ENCODE measurements at places on chromosomes 11 and 22.

DNA sequence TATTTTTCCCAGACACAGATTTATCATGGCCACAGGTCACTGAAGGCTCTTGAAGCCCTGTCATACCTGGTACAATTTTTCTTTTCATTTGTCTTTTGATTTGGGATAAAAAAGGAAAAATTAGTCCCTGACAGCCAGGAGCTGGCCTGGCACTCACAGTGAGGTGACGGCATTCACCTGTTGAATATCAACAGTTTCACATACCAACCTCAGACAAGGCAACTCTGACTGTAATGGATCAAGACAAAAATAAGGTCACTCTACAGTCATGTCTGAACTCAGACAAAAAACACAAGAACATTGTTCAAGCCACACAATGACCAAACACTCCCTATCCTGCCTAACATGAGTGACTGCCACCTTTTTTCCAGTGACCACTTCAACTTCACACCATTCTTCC, 392.9 kb downstream of the TENM4 start:
- no peak for DNase-seq

- no peak for DNase-seq
Observed at GRCh38 chr11:19320827-19321226, 80.1 kb upstream of the E2F8 start.

- DNase-seq: no peak
Observed at GRCh38 chr11:26761361-26761809, 39.5 kb upstream of the SLC5A12 start.

GRCh38 chr22:31080164-31080847, 812 bp upstream of the SMTN start:
- no peak for DNase-seq

DNA sequence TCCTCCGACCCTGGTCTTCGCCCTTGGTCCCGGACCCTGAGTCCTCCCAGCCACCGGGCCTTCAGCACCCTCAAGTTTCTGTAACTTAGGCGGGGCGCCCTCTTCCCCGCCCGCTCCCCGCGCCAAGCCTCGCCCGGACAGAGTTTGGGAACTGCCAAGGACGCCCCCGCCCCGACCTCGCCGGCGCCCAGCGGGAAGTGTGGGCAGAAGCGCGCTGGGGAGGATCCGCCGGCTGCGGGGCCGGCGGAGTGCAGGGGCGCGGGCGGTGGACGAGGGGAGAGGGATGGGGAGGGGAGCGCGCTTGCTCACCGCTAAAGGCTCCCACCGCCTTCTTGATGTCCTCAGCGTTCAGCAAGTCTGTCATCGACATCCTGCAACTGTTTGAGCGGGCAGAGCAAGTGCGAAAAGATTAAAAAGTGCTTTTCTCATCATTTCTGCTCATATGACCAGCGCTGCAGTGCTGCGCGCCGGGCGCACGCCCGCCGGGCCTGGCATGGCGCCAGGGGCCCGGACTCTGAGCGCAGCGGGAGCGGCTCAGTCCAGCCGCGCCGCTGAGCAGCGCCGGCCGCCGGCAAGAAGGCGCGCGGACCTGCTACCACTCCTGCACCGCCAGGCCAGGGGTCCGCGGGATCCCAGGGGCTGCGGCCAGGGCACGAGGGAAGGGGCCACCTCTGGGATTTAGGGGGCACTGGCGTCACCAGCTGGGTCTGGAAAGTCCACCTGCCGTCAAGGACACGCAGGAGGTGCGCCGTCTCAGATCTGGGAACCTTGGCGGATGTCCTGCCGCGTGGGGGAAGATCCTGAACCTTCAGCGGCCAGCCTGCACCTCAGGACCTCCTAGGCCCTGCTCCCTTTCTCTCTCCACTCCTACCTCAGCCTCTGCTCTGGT, at the start of gene PVALB:
PVALB (minus strand) TSS at position 400 of the 889 bp plus-strand sequence; CDS start at position 370, 30 bp downstream.
- DNase-seq: no peak

GRCh38 chr11:33539751-33540150, 160.9 kb downstream of the C11orf91 start:
- no peak for DNase-seq

DNA sequence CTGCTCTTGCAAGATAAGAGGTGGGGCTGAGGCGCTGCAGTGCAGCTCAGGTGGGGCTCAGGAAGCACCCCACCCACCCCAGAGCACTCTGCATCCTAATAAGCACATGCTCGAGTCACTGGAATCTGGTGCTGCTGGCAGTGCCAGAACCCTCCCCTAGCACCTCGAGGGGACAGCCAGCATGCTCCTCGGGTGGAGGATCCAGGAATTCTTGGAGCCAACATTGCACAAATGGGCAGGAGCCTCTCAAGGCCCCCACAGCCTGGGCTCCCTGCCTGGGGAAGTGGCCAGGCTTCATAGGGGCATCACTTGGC, 27.5 kb upstream of the CABP7 start:
- DNase-seq: no peak

- DNase-seq: peak; percentile 78
Observed at GRCh38 chr22:19821523-19822300, 33.0 kb downstream of the GNB1L start.

GRCh38 chr11:44860346-44860745, 90.3 kb downstream of the TP53I11 start:
- no peak for DNase-seq

GRCh38 chr11:131979364-131979763, 608.9 kb downstream of the NTM start:
- DNase-seq: no peak

GRCh38 chr22:39459681-39460080, 2.9 kb downstream of the MGAT3 start:
- DNase-seq: no peak

DNA sequence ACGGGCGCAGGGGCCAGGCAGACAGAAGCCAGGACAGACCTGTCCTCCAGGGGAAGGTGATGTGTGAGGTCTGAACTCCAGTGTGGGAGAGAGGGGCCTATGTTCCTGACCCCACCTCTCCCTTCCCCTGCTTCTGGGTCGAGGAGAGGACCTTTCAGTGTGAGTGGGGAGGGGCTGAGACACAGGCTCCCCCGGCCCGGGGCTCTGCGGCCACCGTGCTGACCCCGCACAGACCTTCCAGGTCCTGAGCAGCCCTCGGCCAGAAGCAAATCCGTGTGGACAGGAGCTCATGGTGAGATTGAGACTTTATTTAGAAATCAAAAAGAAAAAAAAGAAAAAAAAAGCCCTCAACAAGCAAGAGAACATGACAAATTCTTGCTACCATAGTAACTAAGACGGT, 680.5 kb downstream of the BRD1 start:
- peak; percentile 48 for DNase-seq

- DNase-seq: no peak
Observed at GRCh38 chr11:31484497-31484896, 24.9 kb downstream of the IMMP1L start.

- DNase-seq: no peak
Observed at GRCh38 chr11:66835768-66836405, 7.4 kb upstream of the RCE1 start.

DNA sequence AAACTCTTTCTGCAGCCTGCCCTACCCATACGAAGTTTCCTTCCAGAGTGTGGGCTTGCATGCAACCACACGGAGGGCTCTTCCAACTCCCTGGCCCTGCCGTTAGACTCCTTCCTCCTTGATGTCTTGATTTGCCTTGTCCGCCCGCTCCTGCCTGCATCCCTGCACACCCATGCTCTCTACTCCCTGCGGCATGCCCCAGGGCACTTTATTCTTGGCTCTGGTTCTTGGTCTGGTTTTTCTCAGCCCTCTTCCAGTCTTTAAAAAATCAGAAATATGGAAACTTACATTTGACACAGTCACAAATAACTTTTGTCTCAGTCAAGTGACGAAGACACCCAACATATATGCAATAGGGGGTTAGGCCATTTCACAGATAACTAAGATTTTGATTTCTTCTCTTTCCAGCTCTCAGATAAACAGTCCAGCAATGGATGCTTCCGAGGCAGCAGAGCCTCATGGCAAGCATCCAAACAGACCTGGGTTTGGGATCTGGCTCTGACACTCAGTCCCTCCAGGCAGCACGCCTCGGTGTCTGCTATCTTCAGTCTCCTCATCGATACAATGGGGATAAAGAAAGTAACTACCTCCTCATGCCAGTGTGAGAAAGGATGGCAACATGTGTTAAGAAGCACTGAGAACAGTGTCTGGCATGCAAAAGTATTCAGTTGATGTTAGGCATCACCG, 15.7 kb upstream of the OPCML start:
- DNase-seq: no peak

DNA sequence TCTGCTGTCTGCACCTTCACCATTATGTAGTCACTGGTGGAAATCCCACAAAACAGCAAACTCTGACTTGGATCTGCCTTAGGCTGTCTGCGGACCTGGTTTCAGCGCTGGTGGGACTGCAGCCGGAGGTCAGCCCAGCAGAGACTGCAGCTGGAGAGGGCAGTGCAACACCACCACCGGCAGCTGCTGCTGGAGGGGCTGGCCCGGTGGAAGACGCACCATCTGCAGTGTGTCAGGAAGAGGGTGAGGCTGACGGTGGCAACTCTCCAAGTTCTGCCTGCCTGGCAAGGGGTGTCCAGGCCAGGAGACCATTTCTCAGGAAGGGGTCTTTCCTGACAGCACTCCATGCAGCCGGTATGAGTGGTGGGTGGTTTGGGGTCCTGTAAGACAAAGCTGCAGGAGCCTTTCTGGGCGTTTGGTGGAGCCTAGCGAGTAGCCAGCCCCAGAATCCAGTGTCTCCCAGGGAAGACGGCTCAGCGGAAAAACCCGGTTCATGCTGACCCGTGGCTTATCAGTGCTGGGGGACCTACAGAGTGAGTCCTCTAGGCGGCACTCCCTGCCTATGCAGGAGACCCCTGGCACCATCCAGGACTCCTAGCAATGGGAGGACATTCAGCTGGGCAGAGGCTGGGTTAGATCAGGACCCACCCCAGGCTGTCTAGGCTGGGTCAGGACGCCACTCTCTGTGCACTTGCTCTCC, 50.8 kb downstream of the PISD start:
- no peak for DNase-seq

DNA sequence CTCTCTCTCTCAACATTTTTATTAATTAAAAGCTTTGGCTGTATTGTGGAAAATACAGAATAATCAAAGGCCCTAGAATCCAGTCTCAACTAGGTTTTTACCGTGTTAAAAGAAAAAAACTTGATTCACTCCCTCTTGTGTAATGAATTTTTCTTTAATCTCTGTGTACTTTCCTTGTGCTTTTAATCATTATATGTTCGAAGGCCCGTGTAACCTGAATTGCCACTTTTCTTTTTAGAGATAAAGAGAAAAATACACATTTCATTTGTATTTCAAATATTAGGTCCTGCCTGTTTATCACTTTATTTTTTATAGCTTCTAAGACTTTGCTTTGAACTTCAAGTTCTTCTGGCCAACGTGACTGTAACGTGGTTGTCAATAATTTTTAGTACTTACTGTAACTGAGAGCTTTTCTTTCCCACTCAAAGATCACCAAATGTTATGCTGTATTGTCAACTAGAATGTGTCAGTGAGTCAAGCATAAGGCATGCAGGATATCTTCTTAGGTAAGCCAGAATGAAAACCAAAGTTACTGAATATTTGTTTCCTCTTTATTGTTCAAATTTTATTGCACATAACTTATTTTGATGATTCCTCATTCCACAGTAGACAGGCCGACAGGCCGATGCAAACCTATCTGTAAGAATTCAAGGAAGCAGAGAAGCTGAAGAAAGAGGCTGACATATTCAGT, 23.3 kb upstream of the FAR1 start:
- DNase-seq: no peak

GRCh38 chr22:36457688-36458450, 23.6 kb downstream of the TXN2 start:
- no peak for DNase-seq

DNA sequence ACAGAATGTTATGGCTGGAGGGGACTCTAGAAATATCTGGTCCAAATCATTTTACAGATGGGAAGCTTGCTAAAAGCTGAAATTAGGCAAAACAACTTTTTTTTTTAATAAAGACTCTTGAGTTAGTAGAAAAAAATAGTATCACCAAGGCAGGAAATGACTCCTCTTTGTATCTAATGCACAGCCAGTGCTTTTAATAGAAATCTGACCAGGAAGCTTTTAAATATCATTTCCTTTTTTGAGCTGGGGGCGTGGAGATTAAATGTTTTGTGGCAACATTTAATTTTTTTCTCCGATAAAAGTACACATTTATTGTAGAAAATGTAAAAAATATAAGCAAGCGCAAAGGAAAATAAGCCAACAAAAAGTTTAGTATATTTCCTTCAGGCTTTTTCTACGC, 22.5 kb downstream of the TRAF6 start:
- DNase-seq: no peak

- no peak for DNase-seq
Observed at GRCh38 chr22:45756558-45756957, 84.9 kb downstream of the ATXN10 start.

DNA sequence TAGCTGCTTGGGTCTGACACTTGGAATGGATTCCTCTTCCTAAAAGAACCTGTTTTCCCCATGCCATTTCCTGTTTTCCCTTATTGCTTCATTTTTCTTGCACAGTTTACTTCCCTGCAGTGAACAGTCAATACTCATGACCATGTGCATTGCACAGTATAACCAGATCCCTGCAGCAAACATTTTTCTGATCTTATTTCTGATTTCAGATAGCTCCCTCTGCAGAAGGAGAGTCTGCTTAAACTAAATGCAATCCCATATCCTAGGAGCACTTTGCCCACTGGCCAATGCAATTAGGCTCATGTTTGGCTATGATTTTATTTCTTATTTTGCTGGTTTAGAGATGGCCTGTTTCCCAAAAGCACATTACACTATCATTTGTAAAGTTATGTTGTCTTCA, 96.7 kb upstream of the CD44 start:
- no peak for DNase-seq

GRCh38 chr11:19821993-19822392, 109.4 kb downstream of the NAV2 start:
- no peak for DNase-seq

DNA sequence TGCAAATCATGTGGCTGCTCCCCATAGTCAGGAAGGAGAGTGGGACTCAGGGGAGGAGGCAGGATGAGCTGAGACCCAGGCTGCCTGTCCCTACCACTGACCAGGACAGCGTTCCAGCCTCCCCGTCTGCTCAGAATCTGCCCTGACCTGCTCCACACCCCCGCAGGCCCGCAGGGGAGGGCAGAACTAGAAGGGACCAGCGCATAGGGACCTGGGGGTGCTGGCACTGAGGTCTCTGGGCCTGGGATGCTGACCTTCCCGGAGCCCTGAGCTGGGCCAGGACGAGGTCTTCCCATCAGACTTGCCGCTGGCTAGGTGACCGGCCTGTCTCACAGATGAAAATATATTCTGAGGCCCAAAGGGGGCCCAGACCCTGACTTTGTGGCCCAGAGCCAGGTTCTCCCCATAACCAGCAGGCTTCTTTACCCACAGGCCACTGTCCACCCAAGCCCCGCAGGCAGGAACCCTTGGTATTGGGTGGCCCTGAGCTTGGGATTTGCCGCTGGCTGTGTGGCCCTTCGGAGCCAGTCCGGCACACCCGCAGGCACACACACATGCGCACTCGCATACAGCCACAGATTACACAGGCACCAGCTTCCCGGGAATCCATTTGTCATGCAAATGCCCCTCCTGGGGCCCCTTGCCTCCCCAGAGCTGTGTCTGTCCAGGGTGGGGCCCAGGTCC, 13.8 kb upstream of the PIM3 start:
- DNase-seq: no peak

Measured in lower leg skin (tissue), 4 donors.